Astrocyte of the cerebellum (primary cell): ENCODE measurements at places on chromosomes 3 and 15.
A peak's percentile ranks its signal among the peaks of the same experiment; 100 is the strongest.

DNA sequence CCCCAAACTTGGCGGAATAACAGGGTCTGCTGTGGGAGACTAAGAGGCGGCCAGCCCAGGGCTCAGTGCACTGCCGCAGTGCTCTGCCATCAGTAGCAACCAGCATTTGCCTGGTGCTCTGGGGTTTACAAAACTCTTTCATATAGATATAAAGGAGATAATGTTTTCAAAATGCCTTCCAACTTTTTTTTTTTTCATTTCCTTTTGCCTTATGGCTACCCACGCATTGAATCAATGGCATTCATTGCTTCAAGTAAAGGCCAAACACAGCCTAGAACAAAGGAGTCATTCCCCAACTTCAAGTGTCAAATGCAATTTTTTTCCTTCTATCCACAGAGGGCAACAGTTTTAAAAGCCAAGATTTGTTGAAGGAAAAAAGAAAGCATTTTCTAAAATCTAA, 11.6 kb upstream of the SLC24A5 start:
- no peak for DNase-seq

DNA sequence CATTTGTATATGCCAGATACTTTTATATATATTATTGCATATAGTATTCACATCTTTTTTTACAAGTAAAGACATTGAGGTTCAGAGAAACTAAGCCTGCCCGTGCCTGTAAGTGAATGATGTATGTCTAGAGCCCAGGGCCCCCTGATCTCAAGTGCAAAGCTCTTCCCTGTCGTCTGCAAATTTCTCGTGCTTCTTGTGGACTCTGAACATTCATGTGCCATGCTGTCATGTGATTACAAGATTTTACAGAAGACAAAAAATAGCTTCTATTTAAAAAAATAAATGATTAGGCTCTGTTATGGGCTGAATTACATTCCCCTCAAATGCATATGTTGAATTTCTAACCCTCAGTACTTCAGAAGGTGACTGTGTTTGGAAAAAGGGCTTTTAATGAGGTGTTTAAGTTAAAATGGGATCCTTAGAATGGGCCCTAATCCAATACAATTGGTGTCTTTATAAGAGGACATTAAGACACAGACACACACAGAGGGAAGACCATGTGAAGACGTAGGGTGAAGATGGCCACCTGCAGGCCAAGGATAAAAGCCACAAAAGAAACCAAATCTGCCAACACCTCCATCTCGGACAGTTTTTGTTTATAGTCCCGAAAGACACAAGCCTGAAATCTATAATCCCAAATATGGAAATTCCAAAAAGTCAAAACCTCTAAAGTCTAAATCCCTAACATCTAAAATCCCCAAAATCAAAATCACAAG, 3.9 kb upstream of the MASP1 start:
- DNase-seq: no peak

DNA sequence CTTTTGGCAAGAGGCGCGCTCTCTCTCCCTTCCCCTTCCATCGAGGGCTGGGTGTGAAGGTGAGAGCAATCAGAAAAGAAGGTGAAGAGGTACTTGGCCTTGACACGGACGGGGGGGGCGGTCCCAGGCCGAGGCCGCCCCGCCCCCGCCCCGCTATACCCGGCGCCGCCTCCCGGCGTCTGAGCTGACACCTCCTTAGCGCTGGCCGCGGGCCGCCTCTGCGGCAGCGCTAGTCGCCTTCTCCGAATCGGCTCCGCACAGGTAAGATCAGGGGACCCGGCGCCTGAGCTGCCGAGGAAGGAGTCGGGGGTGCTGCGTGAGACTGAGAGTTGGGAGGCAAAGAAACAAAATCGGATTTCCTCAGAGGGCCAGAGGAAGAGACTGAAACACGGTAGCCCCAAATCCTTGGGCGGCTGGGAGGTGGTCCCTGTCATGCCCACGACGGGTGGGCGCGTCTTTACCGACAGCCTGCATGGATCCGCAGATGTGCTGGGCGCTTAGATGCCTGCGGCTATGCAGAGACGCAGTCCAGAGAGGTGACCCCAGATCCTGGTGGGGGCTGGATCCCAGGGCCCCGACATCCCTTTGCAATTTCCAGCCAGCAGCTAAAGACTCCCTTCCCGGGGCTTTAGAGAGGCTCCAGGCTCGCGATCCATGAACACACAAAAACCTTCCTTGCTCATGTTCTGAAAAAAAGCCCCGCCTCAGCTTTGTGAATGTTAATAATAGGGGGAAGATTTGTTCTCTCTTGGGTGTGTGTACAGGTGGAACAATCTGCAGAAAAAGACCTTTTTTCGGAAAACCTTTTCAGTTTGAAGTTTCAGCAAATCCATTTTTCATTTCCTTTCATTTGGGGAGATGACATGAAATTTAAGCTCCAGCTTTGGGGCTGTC, at the start of gene ENTPD3:
ENTPD3 (plus strand) TSS at position 184 of the 894 bp plus-strand sequence. CDS start 874 bp downstream, outside the sequence.
- DNase-seq: no peak

- no peak for DNase-seq
Observed at GRCh38 chr3:144995856-144996255, 1024.2 kb downstream of the DIPK2A start.

DNA sequence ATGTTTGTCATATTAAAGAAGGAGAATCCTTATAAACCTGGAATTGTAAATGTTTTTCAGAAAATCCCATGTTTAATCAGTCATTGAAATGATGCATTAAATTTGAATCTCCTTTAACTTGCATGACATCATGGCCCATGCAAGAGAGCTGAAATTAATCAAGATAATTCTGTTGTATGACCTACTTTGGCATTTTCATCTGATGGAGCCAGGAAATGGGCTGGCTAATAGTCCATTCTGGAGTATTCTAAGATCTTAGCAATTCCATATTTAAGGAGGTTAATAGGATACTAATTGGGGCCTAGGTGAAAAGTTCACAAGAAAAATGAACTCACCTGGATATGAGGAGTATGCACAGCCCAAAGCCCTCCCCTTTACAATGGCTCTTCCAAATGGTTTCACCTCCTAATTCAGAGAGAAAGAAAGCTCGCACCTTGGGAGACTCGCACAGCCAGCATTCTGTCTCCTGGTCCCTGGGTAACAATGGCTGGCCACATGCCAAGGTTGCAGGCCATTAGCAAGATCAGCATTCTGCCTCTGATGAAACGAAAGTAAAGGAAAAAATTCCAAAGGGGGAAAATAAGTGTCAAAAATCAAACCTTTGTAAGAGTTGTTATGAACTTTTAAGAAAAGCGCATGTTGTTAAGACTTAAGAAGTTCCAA, 786.4 kb downstream of the MCTP2 start:
- no peak for DNase-seq

DNA sequence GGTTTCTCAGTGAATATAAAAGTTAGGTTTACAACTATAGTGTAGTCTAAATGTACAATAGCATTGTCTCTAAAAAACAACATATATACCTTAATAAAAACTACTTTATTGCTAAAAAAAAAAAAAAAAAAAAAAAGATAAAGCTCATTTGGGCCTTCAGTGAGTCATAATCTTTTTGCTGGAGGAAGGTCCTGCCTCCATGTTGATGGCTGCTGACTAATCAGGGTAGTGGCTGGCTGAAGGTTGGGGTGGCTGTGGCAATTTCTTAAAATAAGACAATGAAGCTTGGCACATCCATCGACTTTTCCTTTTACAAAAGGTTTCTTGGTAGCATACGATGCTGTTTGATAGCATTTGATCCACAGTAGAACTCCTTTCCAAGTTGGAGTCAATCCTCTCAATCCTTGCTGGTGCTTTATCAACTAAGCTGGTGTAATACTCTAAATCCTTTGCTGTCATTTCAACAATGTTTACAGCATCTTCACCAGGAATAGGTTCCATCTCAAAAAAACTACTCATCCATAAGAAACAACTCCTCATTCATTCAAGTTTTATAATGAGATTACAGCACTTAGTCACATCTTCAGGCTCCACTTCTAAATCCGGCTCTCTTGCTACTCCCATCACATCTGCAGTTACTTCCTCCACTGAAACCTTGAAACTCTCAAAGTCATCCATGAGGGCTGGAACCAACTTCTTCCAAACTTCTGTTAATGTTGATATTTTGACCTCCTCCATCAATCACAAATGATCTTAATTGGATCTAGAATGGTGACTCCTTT, 13.3 kb downstream of the ZNF280D start:
- no peak for DNase-seq

DNA sequence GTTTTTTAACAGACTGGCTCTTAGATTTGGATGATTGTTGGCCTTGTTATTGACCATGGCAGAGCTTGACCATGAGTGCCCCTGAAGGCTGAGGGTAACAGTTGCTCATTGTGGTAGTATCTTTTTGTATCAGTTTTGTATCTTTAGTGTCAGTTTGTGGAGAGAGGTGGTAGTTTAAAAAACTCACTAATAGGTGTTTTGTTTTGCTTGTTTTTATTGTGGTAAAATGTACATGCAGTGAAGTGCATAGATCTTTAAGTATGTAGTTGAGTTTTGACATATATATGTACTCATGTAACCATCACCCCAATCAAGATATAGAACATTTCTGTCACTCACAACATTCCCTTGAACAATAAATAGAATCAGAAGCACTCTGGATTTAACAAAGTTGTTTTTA, 9.8 kb downstream of the GMPS start:
- DNase-seq: no peak

GRCh38 chr15:48112242-48112641, 8.5 kb upstream of the SLC24A5 start:
- DNase-seq: peak; percentile 28

DNA sequence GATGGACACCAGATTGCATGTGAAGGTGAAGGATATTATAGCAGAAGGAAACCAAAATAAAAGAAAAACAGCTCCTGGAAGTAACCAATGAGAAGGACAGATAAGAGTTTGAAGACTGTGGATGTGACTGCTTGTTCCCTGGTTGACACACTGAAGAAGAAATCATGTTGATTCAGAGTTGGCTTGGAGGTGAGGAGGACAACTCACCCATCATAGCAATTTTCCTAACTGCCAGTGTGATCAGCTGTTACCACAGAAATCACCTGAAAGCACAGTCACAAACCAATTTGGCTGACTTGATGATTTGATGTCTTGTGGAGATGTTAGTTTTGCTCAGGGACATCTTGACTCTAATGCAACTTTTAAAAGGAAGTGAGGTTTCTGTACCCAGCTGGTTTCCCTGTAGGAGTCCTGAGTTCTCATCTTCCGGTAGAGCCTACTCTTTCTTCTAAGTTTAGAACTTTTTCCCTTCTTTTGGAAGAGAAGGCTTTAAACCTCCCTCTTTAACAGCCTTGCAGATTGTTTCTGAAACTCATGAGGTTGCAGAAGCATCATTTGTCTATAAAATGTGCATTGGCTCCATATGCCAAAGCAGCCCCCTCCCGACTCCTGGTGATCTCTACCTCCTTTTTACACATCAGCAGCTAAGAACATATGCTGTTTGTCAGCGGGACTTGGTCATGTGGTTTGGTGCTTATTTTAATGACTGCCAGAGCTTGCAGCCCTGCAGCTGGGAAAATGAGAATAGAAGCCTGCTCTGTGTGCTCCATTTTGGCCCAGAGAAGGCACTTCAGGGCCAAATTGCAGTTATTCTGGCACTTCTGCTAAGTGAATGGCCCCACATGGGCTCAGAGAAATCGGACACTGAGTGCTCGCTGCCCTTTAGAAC, 10.3 kb downstream of the ATG7 start:
- peak; percentile 39 for DNase-seq

- peak; percentile 76 for DNase-seq
Observed at GRCh38 chr15:95840004-95840403, 490.5 kb upstream of the NR2F2 start.

- no peak for DNase-seq
Observed at GRCh38 chr15:52230073-52230472, 38.9 kb upstream of the GNB5 start.

- no peak for DNase-seq
Observed at GRCh38 chr15:85022860-85023403, 41.3 kb downstream of the PDE8A start.

DNA sequence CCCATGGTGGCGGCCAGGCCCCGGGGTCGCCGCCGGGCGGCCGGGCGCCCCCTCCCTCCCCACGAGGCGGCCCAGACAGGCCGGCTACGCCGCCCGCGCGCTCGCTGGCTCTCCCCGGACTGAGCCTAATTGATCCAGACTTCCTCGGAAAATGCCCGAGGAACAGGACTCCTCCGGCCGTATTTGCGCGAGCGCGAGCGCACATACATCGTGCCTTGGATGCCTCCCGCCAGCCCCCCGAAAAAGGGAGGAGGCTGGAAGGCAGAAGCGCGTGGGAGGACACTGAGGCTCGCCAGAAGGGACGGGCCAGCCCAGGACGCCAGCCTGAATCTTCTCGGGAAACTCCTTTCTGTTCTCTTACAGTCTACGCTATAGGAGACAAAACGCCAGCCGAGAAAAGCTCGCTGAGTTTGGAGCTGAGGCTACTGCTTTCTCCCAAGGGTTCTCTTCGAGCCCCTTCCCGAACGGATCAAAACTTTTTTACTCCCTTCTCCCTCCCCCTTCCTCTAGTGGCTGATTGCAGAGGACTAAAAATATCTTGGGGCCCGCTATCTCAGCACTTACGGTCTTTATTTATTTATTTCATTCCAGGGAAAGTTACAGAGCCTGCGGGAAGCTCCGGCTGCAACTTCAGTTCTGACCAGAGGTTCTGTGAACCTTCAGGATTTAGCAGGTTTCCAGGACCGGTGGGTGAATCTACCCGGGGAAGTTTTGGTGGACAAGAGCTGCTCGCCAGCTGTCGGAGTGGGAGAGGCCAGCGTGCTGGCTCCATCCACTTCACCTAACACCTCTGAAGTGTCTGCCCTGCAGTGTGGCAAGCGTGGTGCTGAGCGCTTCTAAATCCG, at the start of gene PDZRN3:
PDZRN3 (minus strand) TSS at position 121 of the 845 bp plus-strand sequence.
- DNase-seq: peak; percentile 55
